ENCODE measurements at places on chromosomes 13 and 19.

GRCh38 chr13:94058821-94059360 is 420.6 kb downstream of the DCT start:
- DNase-seq, result no peak

DNA sequence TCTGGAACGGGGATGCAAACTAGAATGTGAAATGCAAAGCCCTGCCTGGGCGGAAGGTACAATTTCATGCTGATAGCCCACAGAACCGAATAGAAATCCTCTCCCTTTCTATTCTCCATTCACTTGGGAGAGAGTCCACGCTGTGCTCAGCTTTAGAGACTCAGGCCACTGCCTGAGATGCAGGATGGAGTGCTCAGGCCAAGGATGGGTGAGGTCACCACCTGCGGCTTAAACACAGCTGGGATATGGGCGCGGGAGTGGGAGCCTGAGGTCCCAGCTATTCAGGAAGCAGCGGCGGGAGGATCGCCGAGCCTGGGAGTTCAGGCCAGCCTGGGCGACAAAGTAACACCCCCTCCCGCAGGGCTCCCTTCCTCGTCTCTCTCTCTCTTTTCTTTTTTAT is 446 bp upstream of the ZNF83 start:
- DNase-seq, result no peak

GRCh38 chr13:24618011-24618955 is 61.9 kb upstream of the ATP12A start:
- DNase-seq, result no peak

- no peak for DNase-seq
Measured at GRCh38 chr13:23849670-23850069, 39.5 kb downstream of the MIPEP start.

DNA sequence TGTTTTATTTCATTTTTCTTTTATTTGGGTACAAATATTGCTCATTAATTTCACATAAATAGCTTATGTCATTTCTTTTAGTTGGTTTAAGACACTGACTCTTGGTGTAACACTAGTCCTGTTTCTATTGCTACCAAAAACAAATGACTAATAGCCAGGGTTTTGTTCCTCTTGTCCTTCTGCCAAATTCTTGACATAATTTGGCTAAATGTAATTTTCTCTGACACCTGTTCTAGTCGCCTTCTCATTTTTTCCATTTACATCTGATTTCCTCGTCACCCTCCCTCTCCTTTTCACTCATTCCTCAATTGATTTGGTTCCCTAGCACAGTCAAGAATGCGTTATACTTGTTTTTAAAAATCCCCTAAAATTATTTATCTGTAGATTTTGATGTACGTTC is 1718.7 kb downstream of the EFNB2 start:
- DNase-seq, result no peak

- DNase-seq, result no peak
Measured at GRCh38 chr13:101452519-101453485, at the start of gene ITGBL1. Gene ITGBL1, plus strand, starts transcription at chr13:101452675. Its CDS starts 159 bp downstream, at chr13:101452834.

- DNase-seq, result no peak
Measured at GRCh38 chr19:3818466-3818865, 32.3 kb upstream of the MATK start.

GRCh38 chr19:13118424-13119193 is 545 bp downstream of the NACC1 start:
- DNase-seq, result no peak

- no peak for DNase-seq
Measured at GRCh38 chr19:18261474-18261873, 12.8 kb downstream of the IQCN start.

DNA sequence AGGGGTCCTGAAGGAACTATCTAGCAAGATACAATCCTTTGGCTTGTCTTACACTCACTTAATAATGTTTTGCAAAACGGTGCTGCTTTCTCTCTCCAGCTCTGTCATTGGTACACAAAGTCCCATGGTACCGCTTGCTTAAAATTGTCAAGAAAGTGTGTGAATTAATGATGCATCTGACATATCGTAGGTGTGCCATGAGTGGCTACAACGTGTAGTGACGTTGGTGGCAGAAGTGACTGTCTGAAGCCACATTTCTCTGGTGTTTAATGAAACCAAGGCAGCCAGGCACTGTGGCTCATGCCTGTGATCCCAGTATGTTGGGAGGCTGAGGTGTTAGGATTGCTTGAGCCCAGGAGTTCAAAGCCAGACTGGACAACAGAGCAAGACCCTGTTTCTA is 2.6 kb downstream of the HSH2D start:
- no peak for DNase-seq

- DNase-seq, result no peak
Measured at GRCh38 chr13:23845105-23845725, 44.0 kb downstream of the MIPEP start.

DNA sequence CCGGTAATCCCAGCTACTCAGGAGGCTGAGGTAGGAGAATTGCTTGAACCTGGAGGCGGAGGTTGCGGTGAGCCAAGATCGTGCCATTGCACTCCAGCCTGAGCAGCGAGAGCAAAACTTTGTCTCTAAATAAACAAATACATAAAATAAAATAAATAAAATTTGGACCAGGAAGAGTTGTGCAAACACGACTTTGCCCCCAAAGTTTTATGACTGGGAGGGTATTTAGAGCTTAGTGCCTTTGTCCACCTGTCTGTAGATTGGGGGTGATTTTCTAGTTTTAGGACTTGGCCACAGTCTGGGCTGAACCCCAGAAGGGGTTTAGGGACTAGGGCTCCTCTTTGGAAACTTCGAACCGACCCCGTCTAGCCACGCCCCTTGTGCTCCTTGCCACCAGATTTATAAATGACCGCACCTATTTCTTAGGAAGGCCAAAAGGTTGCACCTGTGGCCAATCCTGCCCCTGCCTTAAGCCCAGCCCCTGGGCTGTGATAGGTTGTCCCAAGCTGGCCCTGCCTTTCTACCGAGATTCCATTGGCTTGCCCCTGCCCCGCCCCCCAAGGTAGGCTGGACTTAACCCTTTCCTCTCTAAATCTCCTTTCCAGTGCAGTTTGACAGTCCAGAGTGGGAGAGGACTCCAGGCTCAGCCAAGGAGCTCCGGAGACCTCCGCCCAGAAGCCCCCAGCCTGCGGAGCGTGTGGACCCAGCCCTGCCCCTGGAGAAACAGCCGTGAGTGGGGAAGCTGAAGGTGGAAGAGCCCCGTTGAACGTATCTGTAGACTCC is 5.3 kb downstream of the SHD start:
- DNase-seq, result no peak

DNA sequence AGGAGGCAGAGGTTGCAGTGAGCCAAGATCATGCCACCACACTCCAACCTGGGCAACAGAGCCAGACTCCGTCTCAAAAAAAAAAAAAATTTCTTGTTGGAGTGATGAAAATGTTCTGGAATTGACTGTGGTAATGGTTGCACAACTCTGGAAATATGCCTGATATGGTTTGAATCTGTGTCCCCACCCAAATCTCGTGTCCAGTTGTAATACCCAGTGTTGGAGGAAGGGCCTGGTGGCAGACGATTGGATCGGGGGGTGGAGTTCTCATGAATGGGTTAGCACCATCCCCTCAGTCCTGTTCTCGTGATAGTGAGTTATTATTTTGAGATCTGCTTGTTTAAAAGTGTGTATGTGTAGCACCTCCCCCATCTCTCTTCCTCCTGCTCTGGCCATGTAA is 41.1 kb upstream of the MAP3K10 start:
- DNase-seq, result no peak

DNA sequence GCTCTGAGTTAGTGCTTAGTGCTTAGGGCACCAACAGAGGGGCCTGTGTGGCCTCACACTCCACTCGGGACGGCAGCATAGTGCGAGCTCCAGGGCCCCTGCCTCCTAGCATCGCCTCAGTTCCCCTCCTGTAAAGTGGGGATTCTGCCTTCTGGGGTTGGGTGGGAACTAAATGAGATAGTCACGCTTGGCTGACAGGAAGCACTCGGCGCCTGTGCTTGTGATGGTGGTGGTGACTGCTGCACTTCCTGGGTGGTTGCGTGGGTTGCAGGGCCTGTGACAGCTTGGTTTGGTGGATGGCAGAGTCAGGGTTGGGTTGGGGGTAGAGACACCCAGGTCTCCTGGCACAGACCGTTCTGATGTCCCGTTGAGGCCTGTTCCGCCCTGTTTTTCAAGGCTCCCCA is 7.7 kb downstream of the PLEKHF1 start:
- DNase-seq, result no peak

- no peak for DNase-seq
Measured at GRCh38 chr19:40089462-40089861, 1.3 kb downstream of the ZNF780A start.

GRCh38 chr13:65595916-65596315 is 1634.2 kb downstream of the PCDH9 start:
- DNase-seq, result no peak

DNA sequence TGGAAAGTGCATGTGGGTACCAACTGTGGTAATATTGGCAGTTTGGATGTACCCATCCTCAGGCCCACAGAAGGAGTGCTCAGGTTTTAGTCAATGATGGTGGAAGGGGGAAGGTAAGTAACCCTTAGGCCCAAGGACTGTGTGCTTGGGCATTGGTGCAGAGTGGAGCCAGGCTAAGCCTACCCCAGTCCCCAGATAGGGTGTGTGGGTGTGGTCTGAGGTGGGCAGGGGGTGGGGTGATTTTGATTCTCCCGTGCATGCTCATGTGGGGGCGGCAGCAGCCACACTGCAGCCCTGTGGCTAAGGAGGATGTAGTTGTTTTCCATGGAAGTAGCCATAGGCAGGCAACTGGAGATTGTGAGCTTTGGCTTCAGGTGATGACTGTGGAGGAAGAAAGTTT is 2197.3 kb downstream of the PCDH9 start:
- no peak for DNase-seq

GRCh38 chr13:31639443-31640163 is 99.7 kb upstream of the RXFP2 start:
- DNase-seq, result no peak

GRCh38 chr19:29366757-29367156 is 153.8 kb upstream of the UQCRFS1 start:
- no peak for DNase-seq

DNA sequence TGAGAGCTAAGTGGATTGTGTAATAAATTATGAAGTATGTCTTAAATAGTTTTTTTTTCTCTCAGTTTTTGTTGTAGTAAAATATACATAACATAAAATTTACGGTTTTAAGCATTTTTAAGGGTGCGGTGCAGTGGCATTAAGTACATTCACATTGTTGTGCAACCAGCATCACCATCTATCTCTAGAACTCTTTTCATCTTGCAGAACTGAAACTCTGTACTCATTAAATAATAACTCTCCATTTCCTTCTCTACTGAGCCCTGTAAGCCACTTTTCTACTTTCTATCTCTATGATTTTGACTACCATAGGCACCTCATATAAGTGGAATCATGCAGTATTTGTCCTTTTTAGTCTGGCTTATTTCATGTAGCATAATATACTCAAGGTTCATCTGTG is 87.1 kb downstream of the GJA3 start:
- DNase-seq, result no peak

DNA sequence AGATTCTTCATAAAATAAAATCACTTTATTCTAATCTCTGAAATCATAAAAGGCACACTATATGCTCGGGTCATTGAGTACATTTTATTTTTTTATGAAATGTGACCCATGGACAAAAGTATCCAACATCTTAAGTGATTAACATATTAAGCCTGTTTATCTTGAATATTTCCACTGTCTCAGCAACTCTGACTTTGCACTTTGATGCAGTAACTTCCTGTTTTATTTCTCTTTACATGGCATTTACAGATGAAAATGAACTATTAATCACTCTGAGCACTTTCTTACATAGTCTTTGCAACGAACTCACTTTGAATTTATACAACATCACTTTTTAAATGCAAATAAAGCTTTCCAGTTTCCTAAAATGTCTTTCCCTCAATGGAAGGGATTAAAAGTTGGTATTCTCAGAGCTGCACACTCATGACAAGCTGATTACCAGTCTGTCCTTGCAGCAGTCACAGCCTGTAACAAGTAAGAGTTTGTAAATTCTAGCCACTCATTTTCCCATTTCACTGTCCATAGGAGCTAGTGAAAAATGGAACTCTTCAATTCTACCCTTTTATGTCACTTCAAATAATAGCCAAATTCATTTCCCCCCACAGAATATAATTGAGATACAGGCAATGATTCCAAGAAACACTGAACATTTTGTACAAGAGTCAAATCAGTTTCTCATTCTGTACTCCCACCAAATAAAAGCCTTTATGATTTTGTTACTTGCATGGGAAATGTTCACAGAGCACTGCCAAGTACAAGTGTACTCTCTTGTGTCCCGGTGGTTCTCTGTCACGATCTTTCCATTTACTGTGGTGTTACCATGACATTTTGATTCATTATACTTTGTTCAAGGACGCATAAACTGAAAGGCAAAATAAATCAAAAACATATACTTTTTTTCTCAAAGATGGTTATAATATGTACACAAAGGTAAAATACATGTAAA is 1968.9 kb downstream of the PCDH9 start:
- no peak for DNase-seq

DNA sequence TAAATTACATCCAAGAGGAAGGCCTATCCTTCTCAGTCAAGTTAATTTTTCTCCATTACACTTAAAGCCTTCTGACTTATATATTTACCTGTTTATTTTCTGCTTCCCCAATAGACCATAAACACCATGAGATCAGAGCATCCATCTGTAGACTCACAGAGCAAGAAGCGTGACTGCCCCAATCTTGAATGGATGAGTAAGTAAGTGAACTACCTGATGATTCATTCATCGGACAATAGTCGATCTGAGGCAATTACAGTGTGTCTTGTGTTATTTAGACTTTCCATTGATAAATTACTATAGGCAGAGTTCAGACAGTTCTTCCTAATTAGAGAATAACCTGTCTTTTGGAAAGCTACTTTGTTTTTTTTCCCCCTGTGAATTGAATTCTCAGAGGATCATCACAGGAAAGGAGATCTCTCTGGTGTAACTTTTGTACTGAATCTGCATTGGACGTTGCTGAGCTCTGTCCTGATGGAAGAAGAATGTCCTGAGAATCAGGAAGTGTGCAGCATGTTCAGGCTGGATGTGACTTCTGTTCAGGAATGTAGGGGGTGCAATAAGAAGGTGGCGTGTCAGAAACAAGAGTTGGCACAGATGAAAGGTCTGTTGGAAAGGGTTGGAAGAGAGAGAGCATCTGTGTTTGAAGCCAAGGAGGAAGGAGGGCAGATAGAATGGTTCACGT is 367.0 kb downstream of the NALCN start:
- no peak for DNase-seq

GRCh38 chr19:51607920-51608562 is 22.2 kb downstream of the SIGLEC5 start:
- peak; percentile 77 for DNase-seq

DNA sequence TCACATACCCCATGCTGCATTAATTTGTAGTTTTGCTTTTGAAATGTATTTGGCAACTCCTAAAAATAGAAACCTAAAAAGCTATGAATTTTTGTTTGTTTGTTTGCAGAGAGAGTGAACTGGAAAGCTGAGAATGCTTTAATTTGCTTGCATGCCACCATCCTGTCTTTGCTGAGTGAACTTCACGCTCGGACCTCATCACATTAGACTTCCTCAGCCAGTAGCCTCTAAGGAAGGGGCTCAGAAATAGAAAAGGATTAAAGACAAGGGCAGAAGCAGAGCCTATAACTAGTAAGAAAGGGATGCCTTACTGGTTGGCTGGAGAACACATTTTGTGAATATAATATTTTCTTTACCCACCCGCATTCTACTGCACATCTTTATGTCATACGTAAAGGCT is 275.1 kb downstream of the DCLK1 start:
- DNase-seq, result no peak

- DNase-seq, result no peak
Measured at GRCh38 chr13:85812282-85812681, 13.1 kb upstream of the SLITRK6 start.

All from left forelimb (tissue), 1 donor.